ENCODE measurements at places on chromosomes 2 and 18.

DNA sequence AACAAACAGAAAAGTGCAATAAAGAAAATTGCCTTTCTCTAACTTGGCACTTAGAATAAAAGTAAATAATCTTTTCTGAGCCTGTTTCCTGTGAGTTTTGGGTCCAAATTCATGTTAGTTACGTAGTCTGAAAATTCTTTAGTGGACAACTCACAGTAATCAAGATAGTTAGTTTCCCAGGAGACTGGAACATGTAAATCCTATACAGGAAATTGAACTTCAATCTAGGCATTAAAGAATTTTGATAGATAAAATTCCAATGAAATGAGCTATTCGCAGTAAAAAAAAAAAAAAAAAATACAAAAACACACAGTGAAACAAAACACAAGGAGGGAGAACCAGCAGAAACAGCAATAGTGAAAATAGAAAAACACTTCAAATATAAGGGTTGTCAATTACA is 83.8 kb upstream of the REG3G start:
- DNase-seq = no peak

- DNase-seq = peak; percentile 15
Observed at GRCh38 chr2:202178346-202178958, 59.9 kb downstream of the SUMO1 start.

DNA sequence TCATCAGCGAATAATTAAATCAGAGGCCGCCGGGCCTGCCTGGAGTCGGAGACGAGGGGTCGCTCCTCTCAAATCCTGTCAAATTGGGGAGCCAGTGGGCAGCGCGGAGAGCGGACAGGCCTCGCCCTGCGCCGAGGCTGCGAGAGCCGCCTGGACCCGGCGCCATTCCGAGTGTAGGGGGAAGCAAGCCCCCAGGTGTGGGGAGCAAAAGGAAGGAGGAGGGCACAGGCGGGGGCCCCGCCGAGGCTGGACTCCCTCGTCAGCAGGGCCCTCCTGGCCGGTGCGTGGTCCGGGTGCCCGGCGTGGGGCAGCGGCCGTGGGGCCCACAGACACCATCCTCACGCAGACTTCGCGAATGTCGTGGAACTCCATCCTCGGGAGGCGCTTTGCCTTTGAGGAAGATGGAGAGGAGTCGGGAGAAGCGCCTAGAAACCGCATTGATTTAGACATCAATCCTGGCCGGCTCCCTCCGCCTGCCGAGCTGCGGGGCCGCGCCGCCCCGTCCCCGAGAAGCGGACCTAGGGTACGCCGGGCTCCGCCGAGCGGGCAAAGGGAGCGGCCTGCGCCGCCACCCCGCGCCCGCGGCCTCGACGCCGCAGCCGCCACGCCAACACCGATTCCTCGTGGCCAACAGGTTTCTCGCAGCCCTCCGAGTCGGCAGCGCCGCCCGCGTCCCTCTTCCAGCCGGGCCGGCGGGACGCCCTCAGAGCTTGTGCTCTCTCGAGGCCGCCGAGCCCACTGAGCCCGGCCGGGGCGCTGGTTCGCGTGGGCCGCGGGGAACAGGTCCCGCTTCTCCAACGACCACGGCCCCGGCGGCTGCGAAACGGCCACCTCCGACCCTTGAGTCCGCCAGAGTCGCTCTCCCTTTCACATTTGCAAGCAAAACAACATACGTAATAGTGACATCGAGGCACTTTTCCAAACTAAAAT is 6.7 kb upstream of the ONECUT2 start:
- no peak for DNase-seq

DNA sequence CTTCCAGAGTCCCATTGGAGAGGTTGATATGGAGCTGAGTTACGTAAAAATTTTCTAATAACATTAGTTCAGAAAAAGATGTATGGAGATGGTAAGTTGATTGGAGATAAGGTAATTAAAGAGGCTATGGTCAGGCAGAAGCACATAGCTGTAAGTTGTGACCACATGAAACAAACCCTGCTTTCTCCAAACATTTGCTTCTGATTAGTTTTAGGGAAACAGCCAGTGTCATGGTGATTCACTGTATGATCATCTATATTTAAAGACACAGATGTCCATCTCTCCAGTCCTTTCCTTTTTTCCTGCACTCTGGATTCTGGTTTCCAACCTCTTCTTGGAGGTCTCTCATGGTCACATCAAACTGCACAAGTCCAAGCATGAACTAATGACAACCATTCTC is 1550.8 kb upstream of the PIK3C3 start:
- no peak for DNase-seq

DNA sequence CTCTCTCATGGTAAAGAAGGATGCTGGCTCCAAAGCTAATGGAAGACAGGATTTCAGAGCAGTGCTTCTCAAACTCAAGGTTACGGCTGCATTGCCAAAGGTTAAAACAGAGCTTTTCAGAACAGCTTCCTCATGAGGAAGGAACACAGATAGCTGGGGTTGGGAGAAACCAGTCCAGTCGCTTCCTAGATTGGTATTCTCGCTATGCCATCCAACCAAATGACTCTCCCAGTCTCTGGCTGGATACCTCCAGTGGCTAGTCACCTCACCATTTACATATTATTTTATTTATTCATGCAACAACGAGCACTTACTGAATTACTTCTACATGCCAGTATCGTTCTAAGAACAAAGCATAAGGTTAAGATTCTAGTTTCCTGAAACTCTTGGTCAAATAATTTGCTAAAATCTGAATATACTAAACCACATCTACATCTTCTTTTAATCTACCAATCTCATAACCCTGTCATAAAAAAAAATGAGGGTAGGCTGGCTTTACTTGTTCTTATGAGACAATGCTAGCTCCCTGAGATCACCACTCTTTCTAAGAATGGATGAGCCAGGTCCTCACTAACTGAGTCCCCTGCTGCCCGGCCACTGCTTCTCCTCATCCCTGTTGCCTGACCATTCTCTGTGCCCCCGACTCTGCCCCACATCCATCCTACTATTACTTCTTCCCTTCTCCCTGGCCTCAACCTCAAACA is 20.4 kb downstream of the KDSR start:
- DNase-seq = no peak

GRCh38 chr2:183564726-183565125 is 440.5 kb downstream of the NUP35 start:
- DNase-seq = no peak

DNA sequence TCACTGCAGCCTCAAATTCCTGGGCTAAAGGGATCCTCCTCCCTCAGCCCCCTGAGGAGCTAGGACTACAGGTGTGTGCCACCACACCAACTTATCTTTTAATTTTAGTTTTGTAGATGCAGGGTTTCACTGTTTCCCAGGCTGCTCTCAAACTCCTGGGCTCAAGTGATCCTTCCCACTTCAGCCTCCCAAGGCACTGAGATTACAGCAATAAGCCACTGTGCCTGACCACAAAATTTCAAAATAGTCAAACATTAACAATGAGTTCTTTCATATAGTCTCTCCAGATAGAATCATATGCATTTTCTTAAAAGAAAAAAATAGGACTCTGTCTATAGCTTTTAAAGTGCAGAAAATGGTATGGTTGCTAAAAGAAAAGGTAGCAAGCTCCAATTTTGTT is 24.9 kb upstream of the PID1 start:
- DNase-seq = no peak

GRCh38 chr2:150168595-150169236 is 318.8 kb downstream of the RND3 start:
- DNase-seq = no peak

DNA sequence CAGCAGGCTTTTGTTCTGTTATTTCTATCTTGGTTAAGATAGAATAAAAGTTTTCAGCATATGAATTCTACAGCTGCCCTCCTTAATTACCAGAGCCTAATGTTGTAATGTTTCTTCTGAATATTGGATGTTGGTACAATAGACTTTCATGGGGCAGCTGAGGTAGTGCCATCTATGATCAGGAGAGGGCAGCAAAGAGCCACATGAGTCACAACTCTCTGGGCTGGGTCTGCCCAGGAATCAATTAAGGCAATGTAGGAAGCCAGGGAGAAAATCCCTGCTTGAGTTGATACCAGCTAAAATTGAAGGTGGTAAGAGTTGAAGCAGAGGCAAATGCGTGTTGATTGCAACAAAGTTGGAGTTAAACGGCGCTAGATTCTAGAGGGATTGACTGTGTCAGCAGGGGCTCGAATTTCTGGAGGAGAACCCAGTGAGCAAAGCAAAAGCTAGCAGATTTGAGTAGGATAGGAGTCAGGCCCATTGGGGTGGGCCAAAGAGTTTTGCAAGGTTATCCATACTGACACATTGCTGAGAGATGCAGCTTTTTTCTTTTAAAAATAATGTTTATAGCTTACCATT is 10.6 kb upstream of the MC5R start:
- DNase-seq = no peak

DNA sequence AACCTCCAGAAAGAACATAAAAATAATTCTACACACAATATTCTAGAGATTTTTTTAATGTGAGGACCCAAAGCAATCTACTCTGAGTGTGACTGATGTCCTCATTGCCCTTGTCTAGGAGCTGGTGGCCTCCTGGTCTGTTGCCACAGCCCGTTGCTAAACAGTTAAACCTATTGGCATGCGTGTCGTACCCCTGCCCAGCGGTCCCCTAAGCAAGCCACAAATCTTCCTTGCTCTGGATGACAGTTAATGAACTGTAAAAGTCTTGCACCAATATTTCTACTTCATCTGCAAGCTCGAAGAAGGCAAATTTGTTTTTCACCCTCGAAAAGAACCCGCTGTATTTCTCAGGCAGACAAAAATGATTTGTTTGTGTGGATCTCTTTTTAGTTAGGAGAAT is 489.1 kb upstream of the MEX3C start:
- no peak for DNase-seq

- no peak for DNase-seq
Observed at GRCh38 chr2:27202854-27203253, 9.0 kb upstream of the ATRAID start.

Data from HS-27A (cell line).